ENCODE measurements at places on chromosomes 13 and 19.

DNA sequence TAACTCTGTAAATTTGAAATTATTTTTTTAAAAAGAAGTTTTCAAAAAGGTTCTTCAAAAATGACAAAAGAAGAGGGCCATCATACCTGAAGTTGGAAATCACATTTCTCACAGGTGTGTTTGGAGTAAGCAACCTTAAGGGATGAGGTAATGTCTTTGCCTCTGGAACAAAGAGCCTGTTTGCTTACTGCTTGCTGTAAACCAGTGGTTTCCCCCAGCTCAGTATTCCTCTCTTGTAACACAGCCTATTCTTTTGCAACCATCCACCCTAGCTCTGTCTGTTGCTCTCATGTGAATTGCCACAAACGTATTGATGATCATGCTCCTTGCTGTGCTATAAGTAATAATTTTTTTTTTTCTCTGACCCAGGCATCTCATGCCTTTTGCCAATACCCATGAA lies 38.1 kb downstream of the UCHL3 start:
- DNase-seq, result no peak

DNA sequence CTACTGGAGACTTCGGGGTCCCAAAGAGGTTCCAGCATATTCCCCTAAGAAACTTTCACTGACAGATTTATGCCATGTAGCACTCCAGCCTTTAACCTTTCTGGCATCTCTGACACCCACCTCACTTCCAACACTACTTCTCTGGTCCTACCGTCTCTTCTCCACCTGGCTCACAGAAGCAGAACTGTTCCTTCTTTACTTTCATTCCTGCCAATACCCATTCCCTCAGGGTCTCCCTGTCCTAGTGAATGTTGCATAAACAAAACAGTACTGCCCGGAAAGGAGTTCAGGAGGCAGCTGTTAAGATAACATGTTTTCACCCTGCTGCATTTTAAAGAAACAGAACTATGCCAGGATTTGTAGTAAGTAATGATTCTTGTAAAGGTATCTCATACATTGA lies 136.0 kb upstream of the MIR17HG start:
- no peak for DNase-seq

DNA sequence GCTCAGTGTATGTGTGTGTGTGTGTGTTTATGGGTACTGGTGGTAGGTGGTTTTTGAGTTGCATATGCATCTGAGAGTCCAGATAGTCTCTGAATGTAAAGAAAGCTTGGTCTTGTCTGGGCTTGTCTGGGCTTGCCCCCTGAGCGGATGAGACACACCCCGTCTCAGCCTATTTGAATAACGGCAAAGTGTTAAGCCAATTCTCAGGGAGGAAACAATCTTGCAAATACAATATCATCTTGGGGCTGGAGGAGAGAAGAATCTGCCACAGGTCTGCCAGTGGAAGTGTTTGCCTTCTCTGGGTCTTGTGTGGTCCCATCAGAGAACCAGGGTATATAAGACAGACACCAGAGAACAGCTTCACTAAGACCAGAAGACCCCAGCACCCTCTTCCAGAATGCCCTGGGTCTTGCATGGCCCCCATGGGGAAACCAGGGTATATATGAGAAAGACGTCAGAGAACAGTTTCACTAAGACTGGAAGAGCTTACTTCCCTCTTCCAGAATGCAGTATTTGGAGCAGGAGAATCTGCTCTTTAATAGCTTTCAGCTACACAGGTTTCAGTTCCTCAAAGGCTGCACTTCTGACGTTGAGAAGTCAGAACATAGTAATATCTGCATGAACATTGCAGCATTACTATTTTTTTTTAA lies 13.3 kb downstream of the CD70 start:
- no peak for DNase-seq

GRCh38 chr13:41756198-41756880 lies 204.6 kb downstream of the VWA8 start:
- no peak for DNase-seq

DNA sequence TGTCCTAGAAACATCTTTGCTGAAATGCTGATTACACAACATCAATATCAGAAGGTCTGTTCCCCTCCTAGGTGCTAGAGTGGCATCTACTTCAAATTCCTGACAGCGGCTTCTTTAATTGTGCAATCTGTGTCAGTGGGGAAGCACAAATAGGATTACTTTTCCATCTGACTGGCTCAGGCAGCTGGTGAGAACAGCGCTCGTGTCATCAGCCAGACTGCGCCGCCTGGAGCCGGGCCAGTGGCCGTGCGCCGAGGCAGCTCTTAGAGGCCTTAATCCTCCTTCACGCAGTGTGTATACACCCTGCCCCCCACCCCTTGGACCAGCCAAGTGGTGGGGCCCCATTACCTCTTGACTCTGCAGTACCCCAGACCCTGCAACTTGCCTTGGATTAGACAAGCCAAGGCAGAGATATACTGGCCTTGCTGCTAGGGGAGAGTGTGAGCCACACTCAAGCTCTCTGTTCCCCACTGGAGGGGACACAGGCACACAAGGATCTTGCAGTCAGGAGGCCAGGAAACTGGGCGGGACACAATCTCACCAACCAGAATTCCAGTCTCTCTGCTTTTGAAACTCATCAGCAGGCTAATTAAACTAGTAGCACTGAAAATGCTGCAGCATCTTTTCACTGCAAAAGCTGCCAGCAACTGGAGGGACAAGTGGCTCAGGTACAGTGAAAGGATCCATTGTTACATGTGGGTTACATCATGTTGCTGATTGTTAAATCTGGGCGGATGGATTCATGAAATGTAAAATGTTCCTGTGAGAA lies 48.9 kb upstream of the EPHX3 start:
- DNase-seq, result peak; percentile 52

DNA sequence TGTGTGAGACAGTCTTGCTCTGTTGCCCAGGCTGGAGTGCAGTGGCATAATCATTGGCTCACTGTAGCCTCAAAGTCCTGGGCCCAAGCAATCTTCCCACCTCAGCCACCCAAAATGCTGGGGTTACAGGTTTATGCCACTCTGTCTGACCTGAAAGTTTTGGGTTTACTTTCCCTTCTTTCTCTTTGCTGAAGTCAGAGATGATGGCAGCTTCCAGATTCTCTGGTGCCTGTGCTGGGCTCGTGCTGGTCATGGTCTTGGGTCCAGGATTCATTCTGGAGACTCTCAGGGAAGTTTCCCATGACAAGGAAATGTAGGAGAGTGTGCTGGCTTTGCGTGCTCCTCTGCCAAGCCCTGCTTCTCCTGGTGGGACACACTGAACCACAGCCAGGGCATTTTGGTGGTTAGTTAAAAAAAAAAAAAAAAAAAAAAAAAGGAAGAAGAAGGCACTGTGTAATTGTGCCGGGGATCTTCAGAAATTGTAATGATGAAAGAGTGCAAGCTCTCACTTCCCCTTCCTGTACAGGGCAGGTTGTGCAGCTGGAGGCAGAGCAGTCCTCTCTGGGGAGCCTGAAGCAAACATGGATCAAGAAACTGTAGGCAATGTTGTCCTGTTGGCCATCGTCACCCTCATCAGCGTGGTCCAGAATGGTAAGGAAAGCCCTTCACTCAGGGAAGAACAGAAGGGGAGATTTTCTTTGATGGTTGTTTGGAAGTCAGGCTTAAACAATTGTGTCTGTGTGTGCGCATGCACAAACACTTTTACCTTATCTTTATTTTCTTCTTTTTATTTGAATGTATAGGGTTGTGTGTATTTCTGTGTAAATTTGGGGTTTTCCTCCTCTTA lies at the start of gene ALOX5AP:
ALOX5AP (plus strand) TSS at position 519 of the 847 bp plus-strand sequence; CDS start at position 582, 63 bp downstream.
- DNase-seq, result no peak

GRCh38 chr19:47186446-47187334 lies 44.3 kb downstream of the BBC3 start:
- no peak for DNase-seq

- DNase-seq, result no peak
These were observed 189.3 kb upstream of the GPR12 start for GRCh38 chr13:26949701-26950502.

DNA sequence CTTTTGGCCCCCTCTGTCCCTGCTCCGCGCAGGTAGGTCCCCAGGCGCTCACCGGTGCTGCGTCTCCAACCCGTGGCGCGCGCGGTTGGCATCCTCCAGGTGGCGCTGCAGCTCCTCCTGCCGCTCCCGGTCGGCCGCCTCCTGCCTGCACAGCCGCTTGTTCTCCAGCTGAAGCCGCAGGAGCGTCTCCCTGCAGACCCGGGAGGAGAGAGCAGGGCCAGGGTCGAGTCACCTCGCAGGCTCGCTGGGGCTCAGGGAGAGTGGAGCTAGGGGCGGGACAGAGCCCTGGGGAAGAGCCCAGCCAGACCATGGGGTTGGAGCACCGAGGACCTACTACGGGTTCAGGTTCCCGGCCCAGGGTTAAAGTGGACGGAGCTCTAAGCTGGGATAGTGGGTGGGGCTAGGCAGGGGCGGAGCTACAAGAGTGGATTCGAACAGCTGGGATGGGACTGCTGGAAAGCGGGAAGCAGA lies 9.3 kb downstream of the HOOK2 start:
- peak; percentile 27 for DNase-seq

GRCh38 chr13:67538906-67539305 lies 308.8 kb upstream of the PCDH9 start:
- DNase-seq, result no peak

- DNase-seq, result no peak
These were observed 33.3 kb downstream of the MCF2L start for GRCh38 chr13:113002206-113002912.

DNA sequence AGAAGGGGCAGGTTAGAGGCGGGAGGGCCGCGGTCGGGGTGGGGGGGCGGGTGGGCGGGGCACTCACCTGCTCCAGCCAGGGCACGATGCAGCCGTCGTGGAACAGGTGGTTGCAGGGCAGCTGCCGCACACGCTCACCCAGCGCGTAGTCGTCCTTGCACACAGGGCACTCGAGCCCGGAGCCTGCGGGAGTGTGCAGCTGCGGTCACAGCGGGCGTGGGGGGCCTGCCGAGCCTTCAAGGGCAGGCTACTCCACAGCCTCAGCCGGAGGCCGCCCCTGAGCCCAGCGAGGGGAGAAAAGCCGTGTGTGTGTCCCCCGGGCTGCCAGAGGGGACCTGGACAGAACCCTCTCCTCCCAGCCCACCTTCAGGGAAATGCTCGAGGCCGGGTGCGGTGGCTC lies 8.6 kb downstream of the FGF22 start:
- no peak for DNase-seq

DNA sequence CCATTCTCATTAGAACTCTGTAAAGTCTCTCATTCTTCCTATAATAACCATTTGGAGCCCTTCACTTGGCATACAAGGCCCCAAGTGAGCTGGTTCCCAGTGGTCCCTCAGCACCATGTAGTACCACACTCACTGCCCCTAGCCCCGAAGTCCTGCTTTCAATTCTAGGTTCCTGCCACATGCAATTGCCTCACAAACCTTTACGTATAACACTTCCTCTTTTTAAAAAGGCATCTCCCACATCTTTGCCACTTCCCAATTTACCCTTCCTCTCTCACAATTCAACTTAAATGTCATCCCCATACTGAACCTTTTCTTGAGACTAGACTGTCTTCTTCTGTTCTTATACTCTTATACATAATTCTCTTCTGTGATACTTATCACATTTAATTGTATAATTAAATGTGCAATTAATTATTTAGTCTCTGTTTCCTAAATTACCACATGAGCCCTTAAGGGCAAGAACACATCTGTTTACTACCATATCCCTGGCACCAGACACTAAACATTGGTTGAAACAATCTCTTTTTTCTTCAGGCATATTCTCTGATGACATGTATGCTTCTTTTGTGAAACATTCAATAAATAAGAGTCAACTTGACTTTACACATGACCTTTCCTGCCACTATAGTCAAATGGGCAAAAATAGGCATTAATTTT lies 304.0 kb downstream of the SPRY2 start:
- DNase-seq, result no peak

- DNase-seq, result no peak
These were observed 1034.8 kb downstream of the PCDH17 start for GRCh38 chr13:58666331-58666730.

DNA sequence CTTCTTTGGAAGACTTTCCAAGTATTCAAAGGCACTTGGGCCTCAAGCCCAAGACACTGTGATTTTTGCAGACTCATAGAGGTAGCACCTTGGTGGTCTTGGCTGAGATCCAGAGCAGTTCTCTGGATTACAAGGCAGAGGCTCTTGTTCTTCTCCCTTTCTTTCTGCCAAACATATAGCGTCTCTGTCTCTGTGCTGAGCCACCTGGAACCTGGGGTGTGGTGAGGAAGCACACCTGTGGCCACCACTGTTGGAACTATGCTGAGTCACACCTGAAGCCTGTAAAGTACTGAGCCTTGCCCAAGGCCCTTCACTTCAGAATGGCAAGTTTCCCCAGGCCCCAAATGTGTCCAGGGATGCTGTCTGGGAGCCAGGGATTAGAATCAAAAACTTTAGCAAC lies 127.5 kb downstream of the FREM2 start:
- no peak for DNase-seq

- DNase-seq, result no peak
These were observed 1.7 kb downstream of the ANO8 start for GRCh38 chr19:17332677-17333581.

DNA sequence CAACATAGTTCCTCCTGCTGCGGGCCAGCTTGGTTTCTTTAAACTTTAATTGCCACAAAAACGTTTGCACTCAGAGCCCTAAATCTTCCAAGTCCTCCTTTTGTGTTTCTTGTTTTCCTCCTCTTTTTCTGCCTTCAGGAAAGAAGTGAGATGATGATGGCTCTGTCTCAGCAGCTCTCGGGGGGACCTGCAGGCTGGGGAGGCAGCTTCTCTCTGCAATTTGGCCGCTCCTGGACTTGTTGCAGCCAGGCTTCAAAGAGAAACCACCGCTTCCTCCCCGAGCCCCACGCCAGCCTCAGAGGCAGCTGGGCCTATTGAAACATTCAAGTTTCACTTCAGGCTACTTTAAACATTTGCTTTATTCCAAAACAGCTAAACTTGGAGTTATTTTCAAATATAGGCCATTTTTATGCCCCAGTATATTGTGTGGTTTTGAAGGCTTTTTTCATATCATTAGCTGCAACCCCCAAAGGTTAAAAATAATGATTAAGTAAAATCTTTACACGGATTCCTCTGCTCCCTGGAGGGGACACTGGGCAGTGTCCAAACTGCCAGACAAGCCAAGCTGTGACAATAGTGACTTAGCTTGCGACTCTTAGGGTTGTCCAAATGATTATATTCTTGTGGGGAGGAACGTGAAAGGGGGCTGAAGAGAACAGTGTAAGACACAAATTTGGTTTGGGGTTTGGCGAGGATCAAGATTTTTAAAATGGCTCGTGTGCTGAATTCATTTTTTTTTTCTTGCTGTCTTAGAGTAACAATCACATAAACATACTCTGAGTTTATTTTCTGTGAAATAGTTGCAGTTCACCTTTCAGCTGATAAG lies 330.8 kb downstream of the DLEU7 start:
- no peak for DNase-seq

DNA sequence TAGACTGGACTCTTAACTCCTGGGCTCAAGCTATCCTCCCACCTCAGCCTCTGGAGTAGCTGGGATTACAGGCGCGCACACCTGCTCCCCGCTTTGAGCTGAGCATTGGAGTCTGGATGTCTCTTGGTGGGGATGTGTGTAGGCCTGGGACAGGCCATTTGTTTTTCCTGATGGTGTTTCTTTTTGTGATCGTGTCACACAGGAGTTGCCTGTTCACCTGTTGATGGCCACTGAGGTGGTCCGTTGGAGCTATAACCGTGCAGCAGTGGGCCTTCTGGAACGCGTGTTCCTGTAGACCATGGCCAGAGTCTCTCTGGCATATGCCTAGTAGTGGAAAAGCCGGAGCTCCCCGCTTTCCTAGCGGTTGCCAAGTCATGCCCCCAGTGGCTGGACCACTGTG lies 3.5 kb downstream of the PAK4 start:
- no peak for DNase-seq

All from DMS 273 treated with DMSO at 0.1 percent for 48 hours (cell line).